ENCODE measurements at places on chromosomes 4 and X.

GRCh38 chr4:2091990-2092668, 33.0 kb downstream of the NAT8L start:
- no peak for DNase-seq

DNA sequence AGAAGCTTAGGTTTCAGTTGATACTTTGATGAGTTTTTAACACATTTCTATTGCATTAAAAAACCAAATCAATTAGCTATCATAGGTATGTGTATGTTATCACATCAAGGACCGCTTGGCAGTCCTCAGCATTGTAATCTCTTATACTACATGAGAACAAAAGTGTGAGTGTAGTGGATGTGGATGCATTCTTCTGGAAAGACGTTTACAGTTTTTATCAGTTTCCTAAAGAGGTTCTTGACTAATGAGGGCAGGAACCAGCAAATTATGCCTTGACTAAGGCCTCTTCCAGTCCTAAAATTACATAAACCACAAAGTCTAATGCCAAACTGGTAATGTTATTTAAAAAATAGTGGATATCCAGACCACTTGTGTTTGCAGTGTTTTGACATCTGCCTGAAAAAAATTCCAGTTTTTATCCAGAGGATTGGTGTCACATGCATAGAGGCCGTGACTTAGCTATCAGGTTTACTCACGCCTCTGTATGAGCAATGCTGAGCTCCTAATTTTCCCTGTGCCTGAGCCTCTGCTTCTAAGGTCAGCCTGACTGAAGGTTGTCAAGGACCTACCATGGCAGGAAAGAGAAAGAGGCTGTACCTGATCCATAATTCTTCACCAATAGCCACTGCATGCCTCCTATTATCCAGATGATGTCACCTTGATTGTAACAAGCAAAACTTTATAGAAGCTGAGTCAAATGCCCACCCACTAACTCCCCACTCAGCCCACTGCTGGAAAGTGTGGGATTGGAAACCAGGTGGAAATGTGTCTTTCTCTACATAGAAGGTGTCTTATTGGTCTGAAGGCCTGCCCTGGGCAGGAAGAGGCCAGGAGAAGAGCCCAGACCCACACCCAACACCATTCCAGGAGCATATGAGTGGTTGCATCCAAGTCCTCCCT, 68.7 kb downstream of the ENPP6 start:
- DNase-seq, result no peak

- no peak for DNase-seq
These were observed 201.4 kb downstream of the ARHGAP10 start for GRCh38 chr4:147933316-147933715.

GRCh38 chr4:41709844-41710481, 38.6 kb downstream of the PHOX2B start:
- DNase-seq, result no peak

DNA sequence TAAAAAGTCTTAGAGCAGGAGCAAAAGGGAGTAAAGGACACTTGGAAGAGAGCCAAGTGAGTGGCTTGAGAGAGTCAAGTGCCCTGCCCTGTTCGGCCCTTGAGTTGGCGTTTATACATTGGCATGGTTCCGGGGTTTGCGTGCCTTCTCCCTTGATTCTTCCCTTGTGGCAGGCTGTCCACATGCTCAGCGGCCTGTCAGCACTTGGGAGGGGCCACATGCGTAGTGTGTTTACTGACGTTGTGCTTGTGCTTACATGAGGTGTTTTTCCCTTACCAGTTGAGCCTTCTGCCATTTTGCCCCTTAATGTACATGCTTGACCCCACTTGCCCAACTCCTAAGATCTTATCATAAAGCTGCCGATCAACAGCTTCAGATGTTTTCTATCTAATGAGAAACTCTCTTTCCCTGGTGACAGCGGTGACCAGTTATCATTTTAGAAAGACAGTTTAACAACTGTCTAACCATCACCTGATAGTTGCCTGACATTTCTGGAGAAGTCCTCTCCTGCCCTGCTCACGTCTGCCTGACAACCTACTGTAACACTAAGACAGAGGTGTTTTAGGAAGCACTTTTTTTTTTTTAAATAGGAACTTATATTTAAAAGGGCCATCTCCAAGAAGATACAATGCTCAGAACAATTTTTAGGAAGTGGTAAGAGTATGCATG, 49.5 kb upstream of the GC start:
- DNase-seq, result no peak

DNA sequence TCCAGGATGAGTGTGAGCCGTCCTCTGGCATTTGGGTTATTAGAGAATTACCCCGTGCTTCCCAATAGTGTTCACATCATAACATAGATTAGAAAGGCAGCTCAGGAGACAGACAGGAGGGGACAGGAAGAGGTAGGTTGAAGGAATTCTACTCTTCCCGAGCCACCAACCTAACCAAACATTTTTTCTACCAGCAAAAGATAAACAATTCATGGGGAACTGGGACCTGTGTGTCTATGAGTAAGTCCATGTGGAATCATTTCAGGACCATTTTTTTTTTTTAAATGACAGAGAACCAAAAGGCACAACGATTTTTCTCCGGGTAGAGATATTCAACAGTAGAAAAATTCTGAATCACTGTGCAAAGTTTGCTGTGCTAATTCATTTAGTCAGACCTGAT, 174.2 kb upstream of the ETNPPL start:
- DNase-seq, result no peak

DNA sequence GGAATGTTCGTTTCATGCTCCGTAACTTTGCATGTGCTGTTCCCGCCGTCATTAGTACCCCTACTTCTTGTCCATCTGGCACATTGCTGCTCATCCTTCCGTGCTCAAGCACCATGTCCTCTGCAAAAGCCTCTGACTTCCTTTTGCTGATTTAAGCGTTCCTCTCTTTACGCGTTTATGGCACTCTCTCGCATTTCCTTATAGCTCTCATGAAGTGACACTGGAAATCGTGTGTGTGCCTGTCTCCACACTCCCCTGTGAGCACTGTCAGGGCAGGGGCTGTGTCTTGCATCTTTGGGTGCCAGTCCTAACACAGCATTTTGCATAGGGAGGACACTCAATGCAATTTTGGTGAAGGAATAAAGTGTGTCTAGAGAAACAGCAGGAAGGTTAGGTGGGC, 210.6 kb upstream of the FAT1 start:
- no peak for DNase-seq

DNA sequence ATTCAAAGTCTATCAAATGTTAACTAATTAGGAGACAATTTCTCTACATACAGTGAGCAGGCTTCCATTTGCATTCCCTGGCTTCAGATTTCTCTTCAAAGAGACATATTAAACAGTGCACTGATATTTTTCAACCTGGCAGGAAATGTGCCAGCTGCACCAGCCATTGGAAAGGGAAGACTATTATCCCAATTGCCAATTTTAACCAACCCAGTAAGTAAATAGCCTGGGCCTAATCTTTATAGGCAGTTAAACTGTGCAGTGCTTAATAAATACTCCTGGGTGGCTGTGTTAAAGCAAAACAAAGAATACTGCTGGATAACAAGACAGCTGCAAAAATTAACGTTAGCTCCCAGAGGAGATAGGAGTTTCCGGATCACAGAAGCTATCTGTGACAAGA, 111.9 kb upstream of the GALNT7 start:
- DNase-seq, result no peak

- DNase-seq, result no peak
These were observed 482.4 kb downstream of the SPRY1 start for GRCh38 chr4:123878976-123879375.

DNA sequence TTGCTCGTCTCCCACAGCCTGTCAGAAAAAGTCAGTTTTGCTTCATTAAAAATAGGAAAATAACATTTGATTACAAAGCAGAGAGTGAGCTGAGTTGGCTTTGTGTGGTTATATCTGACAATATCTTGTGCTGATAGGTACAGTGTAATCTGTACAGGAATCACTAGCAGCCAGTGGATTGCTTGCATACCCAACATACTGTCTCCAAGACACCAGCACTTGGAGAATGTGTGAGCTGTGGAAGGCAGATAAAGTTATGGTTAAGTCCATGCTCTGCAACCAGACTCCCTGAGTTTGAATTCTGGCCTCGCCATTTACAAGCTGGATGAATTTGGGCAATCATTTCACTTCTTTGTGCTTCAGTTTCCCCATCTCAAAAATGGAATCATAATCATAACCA, 57.5 kb upstream of the TMPRSS11F start:
- no peak for DNase-seq

DNA sequence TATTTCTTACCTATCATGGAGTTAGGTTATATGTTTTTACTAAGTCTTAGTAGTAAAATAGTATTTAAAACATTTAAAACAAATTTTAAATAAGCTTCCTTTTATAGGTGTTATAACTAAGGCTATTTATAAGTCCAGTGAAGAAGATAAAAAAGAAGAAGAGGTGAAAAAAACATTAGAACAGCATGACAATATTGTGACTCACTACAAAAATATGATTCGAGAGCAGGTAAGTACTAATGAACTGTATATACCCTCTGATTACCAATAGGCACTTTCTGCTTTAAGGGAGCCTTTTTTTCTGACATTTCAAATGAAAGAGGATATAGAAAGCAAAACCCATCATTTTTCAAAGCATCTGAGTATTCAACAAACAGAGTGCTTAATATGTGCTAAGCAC, 76.6 kb downstream of the USO1 start:
- DNase-seq, result no peak

DNA sequence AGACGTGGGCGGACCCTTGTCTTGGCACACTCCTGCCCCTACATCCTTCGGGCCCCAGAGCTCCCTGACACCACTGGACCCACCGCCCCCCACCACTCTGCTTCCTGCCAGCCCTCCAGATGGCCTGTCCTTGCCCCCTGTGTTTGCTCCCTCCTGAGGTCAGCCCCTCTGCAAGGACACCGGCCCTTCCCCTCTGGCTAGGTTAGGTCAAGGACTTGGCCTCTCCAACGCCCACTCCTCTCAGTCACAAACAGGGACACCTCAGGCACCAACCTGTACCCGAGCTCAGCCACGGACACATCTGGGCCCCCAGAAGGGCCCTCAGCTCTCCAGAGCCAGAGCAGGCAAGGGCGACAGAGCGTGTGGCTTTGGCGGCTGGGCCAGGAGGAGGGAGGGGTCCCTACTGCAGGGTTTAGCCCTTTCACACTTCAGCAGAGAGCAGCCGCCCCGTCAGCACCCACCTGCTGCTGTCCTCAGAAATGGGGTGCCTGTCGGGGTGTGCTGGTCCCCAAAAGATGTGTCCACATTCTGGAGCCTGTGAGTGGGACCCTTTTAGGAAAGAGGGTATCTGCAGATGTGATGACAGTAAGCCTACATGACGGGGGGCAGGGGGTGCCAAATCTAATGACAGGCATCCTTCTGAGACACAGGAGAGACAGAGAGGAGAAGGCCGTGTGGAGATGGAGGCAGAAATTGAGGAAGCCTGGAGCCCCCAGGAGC, 23.5 kb upstream of the DUSP9 start:
- no peak for DNase-seq

All from D721Med (cell line).